ENCODE measurements at places on chromosomes 2 and 18.

- DNase-seq: no peak
These were observed 42.7 kb upstream of the PHLPP1 start for GRCh38 chr18:62672600-62672999.

- DNase-seq: no peak
These were observed 6.8 kb downstream of the COPS9 start for GRCh38 chr2:240129311-240129710.

GRCh38 chr2:85187069-85187468 is 53.9 kb downstream of the TCF7L1 start:
- no peak for DNase-seq

GRCh38 chr18:74171910-74172606 is 23.7 kb downstream of the TIMM21 start:
- no peak for DNase-seq

DNA sequence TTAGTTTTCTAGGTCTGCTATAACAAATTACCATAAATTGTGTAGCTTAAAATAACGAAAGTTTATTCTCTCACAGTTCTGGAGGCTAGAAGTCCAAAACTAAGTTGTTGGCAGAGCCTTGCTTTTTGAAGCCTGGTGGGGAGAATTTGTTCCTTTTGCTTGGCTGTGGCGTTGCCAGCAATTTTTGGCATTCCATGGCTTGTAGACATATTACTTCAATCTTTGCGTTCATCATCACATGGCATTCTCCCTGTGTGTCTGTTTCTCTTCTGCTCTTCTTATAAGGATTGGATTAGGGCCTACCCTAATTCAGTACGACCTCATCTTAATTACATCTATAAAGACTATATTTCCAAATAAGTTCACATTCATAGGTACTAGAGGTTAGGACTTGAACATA is 217.7 kb downstream of the MBD5 start:
- no peak for DNase-seq

- no peak for DNase-seq
These were observed 69.0 kb upstream of the C2orf15 start for GRCh38 chr2:99072551-99072950.

DNA sequence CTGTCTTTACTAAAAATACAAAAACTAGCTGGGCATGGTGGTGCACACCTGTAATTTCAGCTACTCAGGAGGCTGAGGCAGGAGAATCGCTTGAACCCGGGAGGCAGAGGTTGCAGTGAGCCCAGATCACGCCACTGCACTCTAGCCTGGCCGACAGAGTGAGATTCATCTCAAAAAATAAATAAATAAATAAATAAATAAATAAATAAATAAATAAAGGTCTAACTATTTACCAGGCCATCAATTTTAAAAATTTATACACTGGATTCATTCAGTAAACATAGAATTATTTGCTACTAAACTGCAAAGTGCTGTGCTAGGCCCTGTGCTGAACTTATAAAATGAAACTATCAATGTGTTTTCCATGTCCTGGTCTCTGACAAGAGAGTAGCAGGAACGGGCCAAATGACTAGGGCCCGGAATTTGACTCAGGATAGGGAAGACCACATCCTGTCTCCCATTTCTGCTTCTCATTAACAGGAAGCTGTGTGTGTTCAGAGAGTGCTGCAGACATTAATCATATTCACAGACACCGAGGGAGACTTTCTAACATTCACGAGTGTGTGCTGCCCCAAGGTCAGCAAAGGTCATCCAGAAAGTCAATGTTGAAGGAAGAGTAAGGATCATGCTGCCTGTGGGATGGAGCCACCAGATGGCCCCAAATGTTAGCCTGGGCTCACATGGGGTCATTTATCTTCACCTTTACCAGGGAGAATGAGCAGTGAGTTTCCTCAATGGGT is 95.8 kb downstream of the SPP2 start:
- DNase-seq: no peak

- DNase-seq: no peak
These were observed 8.2 kb downstream of the FBXO15 start for GRCh38 chr18:74139411-74139810.

GRCh38 chr2:96092951-96093350 is 23.4 kb downstream of the ADRA2B start:
- DNase-seq: no peak

- DNase-seq: no peak
These were observed 87.3 kb downstream of the BABAM2 start for GRCh38 chr2:27977731-27978312.

DNA sequence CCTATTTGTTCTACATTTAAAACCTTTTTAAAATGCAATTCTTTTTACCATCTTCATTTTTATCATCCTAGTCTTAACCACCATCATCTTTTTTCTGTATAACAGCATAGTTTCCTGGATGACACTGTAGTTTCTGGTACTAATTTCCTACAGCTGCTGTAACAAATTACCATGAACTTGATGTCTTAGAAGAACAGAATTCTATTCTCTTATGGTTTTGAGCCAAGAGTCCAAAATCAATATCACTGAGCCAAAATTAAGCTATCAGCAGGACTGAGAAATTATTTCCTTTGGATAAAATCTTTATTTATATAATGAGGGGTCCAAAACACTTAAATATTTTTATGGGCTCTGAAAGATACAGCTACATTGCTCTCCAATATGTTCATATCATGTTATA is 539.3 kb downstream of the METTL4 start:
- no peak for DNase-seq

GRCh38 chr2:197309691-197310231 is 819 bp downstream of the ANKRD44 start:
- DNase-seq: peak; percentile 53

DNA sequence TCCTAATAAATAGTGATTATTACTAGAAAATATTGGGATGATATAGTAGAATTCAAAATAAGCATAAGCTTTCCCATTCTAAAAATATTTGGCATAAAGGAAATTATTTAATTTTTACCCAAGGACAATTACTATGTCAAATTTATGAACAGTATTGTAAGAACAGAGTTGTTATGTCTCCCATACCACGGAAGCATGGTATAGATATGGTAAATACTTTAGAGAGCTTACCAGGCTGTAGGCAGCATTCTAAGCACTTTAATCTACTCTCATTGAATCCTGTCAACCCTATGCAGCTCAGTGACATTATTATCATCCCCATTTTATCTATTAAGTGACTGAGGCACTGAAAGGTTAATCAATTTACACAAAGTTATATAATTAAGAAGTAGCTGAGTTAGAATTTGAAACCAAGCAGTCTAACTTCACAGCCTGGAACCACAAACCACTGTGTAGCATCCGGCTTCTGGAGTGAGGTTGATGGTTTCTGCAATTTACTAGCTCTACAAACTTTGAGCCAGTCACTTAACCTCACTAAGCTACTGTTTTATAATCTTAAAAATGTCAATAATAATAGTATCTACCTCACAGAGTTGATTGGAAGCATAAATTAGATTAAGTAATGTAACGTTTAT is 323.7 kb downstream of the ARHGAP15 start:
- DNase-seq: no peak

DNA sequence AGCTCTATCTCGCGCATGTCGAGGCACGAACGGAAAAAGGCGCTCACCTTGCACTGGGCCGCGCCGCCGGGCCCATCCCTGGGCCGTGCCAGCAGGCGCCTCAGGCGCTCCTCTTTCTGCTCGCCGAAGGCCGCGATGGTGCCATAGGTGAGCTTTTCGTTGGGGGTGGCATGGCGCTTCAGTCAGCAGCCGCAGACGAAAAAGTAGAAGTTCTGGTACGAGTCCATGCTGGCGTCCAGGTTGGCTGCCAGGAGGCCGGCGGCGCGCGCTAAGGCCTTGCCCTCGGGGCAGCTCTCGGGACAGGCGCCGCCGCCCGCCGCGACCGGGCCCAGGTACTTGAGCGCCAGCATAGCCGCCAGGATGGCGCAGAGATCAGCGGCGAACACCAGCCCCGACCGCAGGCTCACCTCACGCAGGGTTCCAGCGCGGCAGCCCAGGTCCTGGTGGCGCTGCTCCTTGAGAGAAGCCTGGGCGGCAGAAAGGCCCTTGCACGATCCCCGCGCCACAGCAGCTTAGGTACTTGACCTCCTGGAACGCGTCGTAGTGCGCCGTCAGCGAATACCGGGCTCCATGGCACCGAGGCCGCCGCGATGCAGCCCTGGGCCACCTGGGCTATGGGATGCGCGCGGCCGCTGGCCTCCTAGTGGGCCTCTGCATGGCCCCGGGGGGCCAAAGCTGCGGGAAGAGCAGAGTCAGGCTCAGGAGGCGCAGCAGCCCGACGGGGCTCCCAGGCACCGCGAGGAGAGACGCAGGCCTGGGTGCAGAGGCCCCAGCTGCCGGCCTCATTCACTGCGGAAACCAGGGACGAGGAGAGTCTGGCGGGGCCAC is 12.8 kb downstream of the ALPG start:
- DNase-seq: no peak

GRCh38 chr18:75124551-75124950 is 84.4 kb downstream of the PTGR3 start:
- peak; percentile 25 for DNase-seq

DNA sequence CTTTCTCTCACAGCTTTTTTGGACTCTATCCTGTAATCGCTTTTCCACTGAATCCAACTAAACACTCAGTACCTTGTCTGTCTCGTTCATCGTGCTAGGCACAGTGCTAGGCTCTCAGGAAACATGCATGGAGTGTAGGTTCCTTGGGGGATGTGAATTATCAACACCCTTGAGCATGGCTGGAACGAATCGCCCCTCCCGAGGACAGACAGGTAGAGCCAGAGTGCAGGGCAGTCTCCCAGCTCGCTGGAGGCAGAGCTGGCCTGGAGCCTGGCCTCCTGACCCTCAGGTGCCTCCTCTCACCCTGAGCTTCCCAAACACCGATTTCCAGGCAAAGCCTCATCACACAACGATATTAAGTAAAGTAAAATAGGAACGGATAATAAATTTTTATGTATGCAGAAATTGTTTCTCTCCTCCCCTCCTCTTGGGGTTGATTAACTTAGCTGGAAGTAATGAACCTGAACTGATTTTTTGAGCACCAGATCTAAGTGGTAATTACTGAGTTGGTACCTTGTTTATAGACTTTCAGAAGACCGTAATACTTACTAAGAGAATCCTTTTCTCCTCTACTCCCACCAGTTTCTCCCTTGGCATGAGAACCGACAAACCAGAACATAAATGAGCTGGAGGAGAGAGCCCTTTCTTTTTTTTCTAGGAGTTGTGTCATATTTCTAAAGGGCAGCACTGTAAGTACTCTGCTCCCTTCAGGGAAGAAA is 90.5 kb downstream of the MSH2 start:
- no peak for DNase-seq

GRCh38 chr2:213279971-213280370 is 4.3 kb upstream of the SPAG16 start:
- no peak for DNase-seq

DNA sequence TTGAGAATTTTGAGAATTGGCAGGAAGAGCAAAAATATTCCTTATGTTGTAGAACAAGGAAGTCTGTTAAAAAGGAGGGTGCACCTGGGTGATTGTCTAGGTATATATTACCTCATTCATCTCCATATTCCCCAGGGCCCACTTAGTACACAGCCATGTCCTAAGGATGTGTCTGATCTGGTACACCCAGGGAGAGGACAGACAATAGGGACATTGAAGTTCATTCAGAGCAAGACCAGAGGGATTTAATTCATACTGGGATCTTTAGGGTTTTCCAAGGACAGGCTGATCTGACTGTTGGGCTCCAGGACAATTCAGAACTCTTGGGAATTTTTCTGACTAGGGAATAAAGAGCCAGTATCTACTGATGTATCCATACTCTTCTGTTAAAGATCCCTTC is 112.1 kb downstream of the PHLPP1 start:
- DNase-seq: no peak

- no peak for DNase-seq
These were observed 40.2 kb upstream of the GMCL1 start for GRCh38 chr2:69789175-69789721.

DNA sequence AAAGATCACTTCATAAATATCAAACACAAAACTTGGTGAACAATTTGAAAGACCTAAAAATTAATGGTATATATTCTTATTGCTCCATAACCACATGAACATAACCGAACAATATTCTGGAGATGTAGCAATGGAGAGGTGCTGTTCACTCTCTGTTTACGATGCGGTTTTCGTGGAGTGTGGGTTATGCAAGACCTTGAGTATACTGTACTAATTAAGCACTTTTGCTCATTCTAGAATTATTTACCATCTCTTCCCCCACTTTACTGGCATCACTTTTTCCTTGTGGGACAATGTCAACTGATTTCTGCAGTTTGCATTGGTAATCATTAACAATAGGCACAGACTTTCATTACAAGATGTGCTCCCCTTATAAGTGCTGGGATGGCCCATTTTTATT is 97.6 kb downstream of the RAPH1 start:
- DNase-seq: no peak

- DNase-seq: no peak
These were observed 6.0 kb downstream of the NCK2 start for GRCh38 chr2:105750735-105751134.

- no peak for DNase-seq
These were observed 448.6 kb downstream of the BCL11A start for GRCh38 chr2:60104514-60105505.

- DNase-seq: no peak
These were observed 92.5 kb upstream of the MAP2 start for GRCh38 chr2:209331291-209331844.

DNA sequence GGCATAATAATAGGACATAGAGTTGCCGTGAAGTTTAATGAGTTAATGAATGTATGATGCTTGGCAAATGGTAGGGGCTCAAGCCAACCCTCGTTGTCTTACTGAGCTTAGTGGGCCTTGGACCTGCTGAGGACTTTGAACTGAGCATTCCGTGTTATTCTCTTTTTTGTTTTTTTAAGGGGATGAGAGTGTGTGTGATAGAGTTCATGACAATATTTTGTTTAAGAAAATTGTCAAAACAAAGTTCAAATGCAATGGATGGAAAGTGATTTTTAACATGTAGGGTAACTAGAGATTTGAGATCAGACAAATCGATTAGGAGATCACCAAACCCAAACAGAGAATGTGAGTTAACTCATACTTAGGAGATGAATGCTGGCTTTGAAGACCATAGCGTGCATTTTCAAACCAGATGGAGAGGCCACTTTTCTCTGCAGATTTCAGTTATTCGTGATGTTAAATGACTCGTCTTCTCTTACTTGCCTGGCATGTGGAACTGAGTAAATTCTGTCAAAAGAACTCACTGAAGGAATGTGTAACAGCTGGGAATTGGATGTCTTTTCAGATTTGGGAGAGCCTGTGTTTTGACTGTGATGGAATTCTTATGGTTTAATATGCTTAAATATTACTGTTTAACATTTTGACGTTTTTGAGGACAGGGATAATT is 88.7 kb downstream of the NEDD4L start:
- DNase-seq: no peak

- DNase-seq: no peak
These were observed 72.3 kb upstream of the CPO start for GRCh38 chr2:206867006-206867405.

- no peak for DNase-seq
These were observed 11.3 kb downstream of the MYO7B start for GRCh38 chr2:127546797-127547196.
